ENCODE measurements at places on chromosomes 5 and 9.

DNA sequence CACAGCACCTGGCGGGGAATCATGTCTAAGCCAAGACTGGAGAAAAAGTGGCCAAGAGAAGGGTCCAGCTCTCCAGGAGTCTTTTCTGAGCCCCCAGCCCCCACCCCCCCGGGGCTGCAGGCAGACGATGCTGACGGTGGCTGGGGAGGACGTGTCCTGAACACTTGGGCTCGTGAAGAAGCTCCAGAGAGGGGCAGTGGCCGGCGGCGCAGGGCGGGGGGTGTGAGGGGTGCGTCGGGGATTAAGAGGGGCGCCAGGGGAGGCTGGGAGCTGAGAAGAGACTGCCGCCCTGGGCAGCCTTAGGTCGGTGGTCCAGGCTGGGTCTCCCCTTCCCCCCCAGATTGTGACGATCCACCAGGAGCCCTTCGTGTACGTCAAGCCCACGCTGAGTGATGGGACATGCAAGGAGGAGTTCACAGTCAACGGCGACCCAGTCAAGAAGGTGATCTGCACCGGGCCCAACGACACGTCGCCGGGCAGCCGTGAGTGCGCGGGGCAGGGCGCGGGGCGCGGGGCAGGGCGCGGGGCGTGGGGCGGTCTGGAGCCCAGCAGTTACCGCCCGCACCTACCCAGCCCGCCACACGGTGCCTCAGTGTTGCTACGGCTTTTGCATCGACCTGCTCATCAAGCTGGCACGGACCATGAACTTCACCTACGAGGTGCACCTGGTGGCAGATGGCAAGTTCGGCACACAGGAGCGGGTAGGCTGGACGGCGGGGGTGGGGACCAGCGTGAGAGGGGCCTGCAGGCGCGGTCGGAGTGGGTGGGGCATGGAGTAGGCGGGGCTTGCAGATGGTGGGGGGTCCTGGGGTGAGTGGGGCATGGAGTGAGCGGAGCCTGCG, 8.9 kb downstream of the LRRC26 start:
- no peak for DNase-seq

DNA sequence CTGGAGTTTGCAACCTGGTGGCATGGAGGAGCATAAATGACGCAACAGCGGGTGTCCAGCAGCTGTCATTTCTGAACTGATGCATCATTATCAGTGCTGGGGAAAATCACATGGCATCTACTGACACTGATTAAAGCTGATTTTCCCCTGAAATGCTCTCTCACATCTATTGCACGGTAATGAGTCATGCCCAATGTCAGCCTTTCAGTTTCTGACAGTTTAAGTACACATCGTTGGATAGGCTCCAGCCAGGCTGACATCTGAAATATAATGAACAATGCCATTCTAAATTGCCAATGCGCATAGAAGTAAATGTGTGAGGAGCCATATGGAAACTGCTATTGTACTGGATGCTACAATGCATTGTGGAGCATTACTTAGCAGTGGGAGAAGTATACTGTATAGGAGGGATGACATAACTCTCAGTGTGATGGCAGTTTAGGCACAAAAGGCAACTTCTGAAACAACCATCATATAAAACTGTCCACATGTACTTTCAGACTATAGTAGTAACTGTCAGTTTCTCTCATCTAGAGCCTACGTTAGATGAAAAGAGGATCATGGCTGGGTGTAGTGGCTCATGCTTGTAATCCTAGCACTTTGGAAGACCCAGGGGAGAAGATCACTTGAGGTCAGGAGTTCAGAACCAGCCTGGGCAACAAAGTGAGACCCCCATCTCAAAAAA, 389.3 kb upstream of the DMAC1 start:
- no peak for DNase-seq

DNA sequence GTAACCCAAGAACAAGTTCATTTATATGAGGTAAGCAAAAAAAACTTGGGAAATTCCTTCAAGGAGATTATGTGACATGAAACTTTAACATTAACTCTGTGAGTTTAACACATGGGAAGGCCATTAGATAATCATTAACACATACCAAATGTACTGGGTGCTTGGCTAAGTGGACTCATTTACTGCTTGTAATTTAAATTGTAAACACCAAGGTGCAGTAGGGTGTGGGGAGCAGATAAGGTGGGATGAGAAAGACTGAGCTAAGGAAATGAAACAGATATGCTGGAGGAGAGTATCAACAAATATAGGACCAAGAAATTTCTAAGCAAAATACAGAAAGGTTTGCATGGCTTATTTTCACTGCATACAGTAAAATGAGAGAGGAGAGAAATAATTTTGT, 2384.8 kb upstream of the ACO1 start:
- no peak for DNase-seq

DNA sequence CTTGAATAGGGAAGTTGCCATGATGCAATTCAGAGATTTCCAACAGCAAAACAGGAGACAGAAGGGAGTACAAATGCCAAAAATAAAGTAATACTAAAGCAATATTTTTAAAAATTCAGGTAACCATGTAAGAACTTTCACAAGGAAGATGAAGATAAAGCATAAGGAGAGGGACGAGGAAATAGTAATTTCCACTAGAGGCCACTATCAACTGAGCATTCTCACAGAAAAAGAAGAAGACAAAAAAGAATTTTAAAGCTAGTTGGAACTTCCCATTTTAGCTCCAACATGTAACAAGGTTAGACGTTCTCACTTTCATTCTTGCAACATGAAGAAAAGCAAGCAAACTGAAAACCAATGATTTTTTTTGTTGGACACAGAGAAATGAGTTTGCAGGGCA, 779.9 kb upstream of the CDH6 start:
- no peak for DNase-seq

GRCh38 chr5:65482296-65482735, 596 bp upstream of the ADAMTS6 start:
- no peak for DNase-seq

GRCh38 chr5:120919017-120919416, 454.9 kb downstream of the PRR16 start:
- no peak for DNase-seq

- DNase-seq = no peak
Observed at GRCh38 chr9:87729246-87729645, 3.3 kb downstream of the CTSL start.

DNA sequence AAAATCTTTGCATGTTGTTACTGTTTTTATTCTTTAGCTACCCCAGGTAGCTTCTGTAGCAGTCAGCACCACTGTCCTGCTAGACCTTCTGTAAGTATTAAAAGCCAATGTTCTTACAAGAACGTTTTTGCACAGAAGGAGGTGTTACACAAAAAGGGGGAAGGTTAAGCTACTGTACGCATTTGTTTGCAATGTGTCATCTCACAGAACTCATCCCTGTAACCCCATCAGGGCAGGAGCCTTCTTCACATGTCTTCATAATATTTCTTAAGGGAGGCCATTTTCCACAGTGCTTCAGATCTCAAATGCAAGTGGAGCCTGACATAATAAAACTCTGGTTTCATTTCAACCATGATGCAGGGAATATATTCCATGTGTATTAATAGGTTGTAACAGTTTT, 67.9 kb downstream of the OSMR start:
- DNase-seq = no peak

- no peak for DNase-seq
Observed at GRCh38 chr9:89080193-89080592, 88.9 kb downstream of the S1PR3 start.

- no peak for DNase-seq
Observed at GRCh38 chr5:167573370-167574127, 717.9 kb upstream of the WWC1 start.
